DMS79 treated with DMSO at 0.1 percent for 48 hours (cell line): ENCODE measurements at places on chromosomes 16 and 17.

DNA sequence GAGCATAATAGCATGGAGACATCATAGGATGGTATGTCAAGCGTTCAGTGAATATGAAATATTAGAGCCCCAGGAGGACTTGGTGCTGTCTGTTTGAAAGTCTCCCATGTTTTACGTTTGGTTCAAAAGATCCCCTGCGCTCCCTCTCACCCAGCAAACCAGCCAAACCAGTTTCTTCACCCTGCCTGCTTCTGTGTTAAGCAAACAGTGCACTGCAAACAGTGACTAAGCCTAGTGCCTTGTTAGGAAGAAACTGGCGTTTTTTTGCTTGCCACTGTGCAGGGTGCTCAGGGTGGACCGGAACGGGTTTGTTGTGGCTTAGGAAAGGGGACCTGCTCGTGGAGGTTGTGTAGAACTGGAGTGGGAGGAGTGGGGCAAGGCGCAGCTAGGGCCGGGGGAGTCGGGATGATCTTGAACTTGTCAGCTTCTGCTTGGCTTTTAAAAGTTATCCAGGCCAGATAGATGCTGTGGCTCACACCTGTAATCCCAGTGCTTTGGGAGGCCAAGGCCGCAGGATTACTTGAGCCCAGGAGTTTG, 7.7 kb downstream of the CDH1 start:
- peak; percentile 83 for DNase-seq

DNA sequence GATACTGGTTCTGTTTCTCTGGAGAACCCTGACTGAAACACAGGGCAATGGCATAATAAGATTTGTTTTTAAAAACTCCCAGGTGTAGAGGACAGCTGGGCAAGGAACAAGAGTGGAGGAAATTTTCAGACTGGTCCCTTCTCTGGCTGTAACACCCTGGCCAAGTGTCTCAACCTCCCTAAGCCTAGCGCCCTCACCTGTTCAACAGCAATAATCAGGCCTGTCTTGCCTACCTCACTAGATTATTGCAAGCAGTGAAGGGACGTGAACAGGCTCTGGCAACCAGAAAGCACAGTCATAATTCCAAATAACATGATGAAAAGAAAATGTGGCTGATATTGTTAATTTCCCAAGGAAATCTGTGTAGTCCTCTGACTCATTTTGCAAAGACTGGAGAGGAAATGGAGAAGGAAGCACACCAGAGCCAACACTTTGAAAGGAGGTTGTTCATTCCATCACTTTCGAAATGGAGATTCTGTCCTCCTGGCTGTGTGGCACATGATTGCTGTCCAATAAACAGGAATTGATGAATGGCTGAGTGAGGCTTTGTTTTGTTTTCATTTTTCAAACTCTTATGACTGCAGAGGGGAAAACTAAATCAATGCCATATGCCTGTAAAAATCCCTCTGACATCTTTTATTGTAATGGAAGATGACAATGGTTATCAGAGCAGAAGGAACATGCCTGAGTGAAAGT, 87.5 kb upstream of the HLF start:
- DNase-seq = no peak

- DNase-seq = no peak
These were observed 36.4 kb downstream of the FOXL1 start for GRCh38 chr16:86614699-86615098.

DNA sequence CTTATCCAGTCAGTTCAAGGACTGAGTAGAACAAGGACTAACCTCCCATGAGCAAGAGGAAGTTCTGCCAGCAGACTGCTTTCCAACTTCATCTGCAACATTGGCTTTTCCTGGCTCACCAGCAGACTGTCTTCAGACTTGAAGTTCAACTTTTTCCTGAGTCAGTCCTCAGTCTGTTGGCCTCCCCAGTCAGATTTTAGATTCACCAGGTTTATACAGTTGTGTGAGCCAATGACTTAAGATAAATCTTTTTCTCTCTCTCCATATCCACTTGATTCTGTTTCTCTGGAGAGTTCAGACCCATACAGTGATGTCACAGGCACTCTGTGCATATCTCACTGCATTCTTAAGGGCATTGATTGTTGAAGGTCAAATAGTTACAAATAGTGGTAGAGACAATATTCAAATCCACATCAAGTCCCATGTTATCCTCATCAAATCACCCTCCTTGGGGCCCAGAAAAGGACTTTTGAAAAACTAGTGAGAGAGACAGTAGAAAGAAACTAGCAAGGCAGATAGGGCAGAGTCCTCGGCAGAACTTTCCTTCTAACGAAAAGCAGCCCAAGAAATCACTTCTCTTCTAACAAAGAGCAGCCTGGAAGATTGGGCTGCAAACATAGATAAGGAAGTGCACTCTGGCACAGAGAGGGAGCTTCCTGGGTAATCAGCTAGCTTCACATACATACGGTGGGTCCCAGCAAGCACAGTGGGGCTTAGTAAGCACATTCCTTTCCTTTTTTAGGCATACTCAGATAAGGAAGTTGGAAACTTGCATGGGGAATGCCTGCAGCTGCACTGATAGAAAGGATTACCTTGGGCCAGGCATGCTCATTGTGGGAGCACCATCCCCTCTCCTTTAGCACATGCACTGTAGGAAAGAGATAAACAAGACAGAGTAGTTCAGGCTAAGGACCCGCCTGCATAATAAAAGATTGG, 132.3 kb upstream of the FAM20A start:
- no peak for DNase-seq

DNA sequence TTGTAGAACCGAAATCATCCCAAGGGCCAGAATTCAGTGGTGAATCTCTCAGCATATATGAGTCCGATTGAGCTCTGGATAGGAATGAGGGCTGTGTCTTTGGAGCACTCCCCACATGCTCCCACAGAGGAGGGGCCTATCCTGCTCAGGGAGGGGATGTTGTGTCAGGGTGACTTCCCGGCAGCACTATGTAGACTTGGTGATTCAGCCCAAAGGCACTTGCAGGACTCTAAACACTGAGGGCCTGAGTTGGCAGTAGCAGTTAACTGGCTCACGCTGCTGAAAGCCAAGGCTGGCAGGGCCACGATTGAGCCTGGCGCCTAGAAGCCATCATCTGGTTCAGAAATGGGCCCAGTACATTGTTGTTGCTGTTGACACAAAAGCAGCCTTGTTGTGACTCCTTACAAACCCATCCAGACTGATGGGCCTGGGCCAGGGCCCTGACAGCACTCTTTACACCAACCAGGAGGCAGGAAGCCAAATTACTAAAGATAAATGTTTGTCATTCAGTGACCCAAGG, 31.9 kb downstream of the NMT1 start:
- DNase-seq = no peak

DNA sequence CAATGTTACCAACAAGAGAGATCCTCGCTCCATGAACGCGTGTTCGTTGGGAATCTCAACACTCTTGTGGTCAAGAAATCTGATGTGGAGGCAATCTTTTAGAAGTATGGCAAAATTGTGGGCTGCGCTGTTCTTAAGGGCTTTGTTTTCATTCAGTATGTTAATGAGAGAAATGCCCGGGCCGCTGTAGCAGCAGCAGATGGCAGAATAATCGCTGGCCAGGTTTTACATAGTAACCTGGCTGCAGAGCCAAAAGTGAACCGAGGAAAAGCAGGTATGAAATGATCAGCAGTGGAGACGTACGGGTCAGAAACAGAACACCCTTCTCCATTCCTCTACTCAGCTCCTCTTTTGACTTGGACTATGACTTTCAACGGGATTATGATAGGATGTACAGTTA, 13.3 kb downstream of the SOCS1 start:
- no peak for DNase-seq

DNA sequence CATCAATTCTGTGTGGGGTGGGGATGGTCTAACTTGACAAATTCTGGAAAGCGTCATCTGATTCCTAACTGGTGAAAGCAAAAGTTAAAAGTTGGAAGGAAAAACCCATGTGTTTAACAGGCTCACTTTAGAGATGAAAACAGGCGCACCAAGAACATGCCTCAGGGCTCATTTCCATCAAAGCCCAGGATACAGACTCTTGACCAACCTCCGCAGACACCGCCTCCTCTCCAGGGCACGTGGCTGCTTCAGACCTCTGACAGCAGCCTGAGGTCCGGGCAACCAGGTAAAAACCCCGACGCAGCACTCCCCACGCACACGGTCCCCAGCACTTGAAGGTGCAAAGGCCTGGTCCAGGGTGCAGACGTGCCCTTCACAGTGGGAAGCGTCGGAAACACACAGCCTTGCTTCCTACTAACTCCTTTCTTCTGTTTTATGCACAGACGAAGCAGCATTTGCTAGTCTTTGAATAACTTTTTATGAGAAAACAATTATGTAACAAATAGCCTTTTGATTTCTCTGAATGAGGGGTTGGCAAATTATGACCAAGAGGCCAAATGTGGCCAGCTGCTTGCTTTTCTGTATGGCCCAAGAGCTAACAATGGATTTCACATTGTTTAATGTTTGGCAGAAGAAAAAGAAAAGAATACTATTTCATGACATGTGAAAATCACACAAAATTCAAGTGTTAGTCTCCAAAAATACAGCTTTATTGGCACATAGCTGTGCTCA, 44.2 kb upstream of the TRAP1 start:
- DNase-seq = no peak

DNA sequence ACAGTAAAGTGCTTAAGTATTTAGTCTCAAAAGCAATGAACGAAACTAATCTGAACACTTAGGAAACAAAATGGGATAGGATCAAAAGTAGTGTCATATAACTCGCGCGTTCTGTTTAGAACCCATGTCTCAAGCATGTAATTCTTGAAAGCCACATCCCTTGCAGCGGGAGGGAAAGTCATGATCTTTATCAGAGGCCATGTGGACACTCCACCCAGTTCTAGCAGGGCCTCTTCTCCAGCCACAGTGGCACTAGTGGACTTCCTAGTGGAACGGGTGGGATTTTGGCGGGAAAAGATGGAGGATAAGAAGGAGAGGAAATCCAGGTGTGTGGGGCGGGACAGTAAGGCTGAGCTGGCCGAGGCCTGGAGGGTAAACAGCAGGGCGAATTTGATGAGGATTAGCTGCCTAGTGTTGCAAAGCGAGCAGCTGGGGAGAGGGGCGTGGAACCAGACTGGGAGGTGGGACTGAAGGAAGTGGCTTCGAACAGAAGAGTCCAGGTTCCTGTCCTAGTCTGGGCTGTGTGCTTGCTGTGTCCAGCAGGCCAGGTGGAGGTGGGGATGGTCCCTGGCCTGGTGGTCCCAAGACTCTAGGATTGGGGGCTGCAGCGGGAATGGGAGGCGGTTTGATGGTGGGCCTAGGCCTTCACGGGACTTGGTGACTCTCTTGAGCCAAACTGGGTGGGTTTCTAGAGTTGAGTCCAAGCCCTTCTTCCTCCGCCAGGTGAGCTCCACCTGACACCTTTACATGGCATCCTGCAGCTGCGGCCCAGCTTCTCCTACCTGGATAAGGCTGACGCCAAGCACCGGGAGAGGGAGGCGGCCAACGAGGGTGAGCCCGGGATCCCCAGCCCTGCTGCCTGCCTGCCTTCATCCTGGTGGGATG, 15.9 kb downstream of the POLR3E start:
- DNase-seq = no peak

DNA sequence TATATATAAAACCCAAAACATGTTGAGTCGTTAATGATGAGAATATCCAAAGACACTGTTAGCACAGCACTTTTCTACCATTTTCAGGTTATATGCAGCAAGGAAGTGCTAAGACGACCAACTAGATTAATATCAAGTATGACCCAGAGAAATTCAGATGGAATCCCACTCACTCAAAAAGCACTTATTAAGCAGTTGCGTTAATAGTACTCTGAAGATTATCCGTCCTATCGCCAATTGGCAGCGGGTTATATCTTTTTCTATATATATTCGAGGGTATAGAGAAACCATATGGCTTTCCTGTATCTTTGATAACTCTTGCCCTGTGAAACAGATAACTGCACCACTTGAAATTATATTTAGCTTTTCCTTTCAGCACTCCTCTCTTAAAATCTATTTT, 1.1 kb downstream of the CRLF3 start:
- no peak for DNase-seq

DNA sequence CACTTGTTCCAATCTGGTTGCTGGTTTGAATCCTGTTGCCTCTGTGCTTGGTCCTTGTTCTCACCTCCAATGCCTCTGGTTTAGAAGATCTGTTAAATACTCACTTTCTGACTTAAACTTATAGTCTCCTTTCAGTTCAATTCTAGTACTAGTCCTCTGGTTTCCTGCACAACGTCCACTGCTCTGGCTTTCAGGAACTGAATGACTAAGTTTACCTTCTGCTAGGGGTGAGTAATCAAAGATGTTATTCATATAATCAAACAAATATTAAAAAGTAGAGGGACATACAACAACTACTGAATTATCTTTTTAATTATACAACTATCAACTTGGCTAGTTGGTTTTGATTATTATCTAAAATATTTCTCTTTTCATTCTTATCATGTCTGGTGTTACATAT, 496.4 kb upstream of the TOM1L1 start:
- no peak for DNase-seq

GRCh38 chr16:11095935-11096334, 151.6 kb downstream of the CLEC16A start:
- no peak for DNase-seq

- no peak for DNase-seq
These were observed 5.0 kb upstream of the CCL8 start for GRCh38 chr17:34314279-34314678.
